Subcutaneous preadipocyte (primary cell): ENCODE measurements at places on chromosomes 11 and 22. TPM values are rescaled to one million over a fixed set of nuclear protein-coding genes. Genes with fewer than 3 reads are reported as not detected.

The COMMD9 gene
- total RNA-seq: 38.9 and 39.9 TPM in 2 replicates

The SHANK2 gene
- total RNA-seq: 2.0 and 4.8 TPM in 2 replicates

The TOB2 gene
- 28.7 and 35.8 TPM in 2 replicates for total RNA-seq

The GRIK4 gene
- not detected in 2 replicates for total RNA-seq

The VWA5A gene
- 4.7 and 9.9 TPM in 2 replicates for total RNA-seq

The BCL2L13 gene
- total RNA-seq: 45.6 and 57.9 TPM in 2 replicates

The SLC16A8 gene
- total RNA-seq: not detected in 2 replicates

The MOV10L1 gene
- 0.37 and 0.59 TPM in 2 replicates for total RNA-seq

The CARNS1 gene
- total RNA-seq: under 0.01 TPM in 2 replicates

The SYNGR1 gene
- 1.8 and 2.2 TPM in 2 replicates for total RNA-seq

The OR52I2 gene
- not detected in 2 replicates for total RNA-seq

The MGAT3 gene
- total RNA-seq: not detected in 2 replicates

The TRIM68 gene
- 7.0 and 8.0 TPM in 2 replicates for total RNA-seq

The BIK gene
- under 0.01 TPM in 1 of 2 replicates, not detected in the other for total RNA-seq

The RASGRP2 gene
- 0.20 and 0.37 TPM in 2 replicates for total RNA-seq

The GPHA2 gene
- total RNA-seq: not detected in 2 replicates

The ENDOD1 gene
- 26.1 and 41.6 TPM in 2 replicates for total RNA-seq

The TBX10 gene
- not detected in 2 replicates for total RNA-seq

The DRICH1 gene
- under 0.01 TPM in 1 of 2 replicates, not detected in the other for total RNA-seq

The ACCS gene
- total RNA-seq: 8.8 and 10.6 TPM in 2 replicates

The CRYBB3 gene
- not detected in 2 replicates for total RNA-seq

The GAL gene
- 0.39 and 1.5 TPM in 2 replicates for total RNA-seq

The CSF2RB gene
- total RNA-seq: not detected in 2 replicates

The RAC2 gene
- total RNA-seq: 7.0 and 16.6 TPM in 2 replicates

The EFCAB6 gene
- total RNA-seq: 1.6 and 2.6 TPM in 2 replicates

The MRGPRX3 gene
- not detected in 2 replicates for total RNA-seq

The SMIM38 gene
- total RNA-seq: under 0.01 TPM in 1 of 2 replicates, not detected in the other

The KCNQ1 gene
- total RNA-seq: not detected in 2 replicates

The C11orf42 gene
- total RNA-seq: not detected in 2 replicates

The RASL10A gene
- total RNA-seq: not detected in 2 replicates

The TIMP3 gene
- 65.4 and 75.3 TPM in 2 replicates for total RNA-seq

The GLYATL2 gene
- total RNA-seq: 0.73 and 0.98 TPM in 2 replicates

The WNT11 gene
- 0.59 and 1.1 TPM in 2 replicates for total RNA-seq

The OR5D18 gene
- not detected in 2 replicates for total RNA-seq

The RPUSD4 gene
- total RNA-seq: 35.2 and 37.8 TPM in 2 replicates

The OR8D1 gene
- not detected in 2 replicates for total RNA-seq

The PHLDA2 gene
- total RNA-seq: 9.9 and 13.3 TPM in 2 replicates

The INSC gene
- 6.2 and 12.7 TPM in 2 replicates for total RNA-seq

The MYEOV gene
- total RNA-seq: 14.3 and 23.9 TPM in 2 replicates

The SHANK3 gene
- 0.73 and 2.2 TPM in 2 replicates for total RNA-seq

The PATE2 gene
- 0.20 and 0.37 TPM in 2 replicates for total RNA-seq

The CASP12 gene
- total RNA-seq: not detected in 2 replicates

The C11orf97 gene
- total RNA-seq: not detected in 2 replicates

The TMEM132A gene
- total RNA-seq: 5.9 and 6.6 TPM in 2 replicates

The ELFN2 gene
- total RNA-seq: 0.59 TPM in 1 of 2 replicates, not detected in the other

The CNIH2 gene
- 0.73 TPM in 1 of 2 replicates, not detected in the other for total RNA-seq

The CTTN gene
- total RNA-seq: 270 and 279 TPM in 2 replicates

The SEC14L3 gene
- total RNA-seq: not detected in 2 replicates

The BTBD18 gene
- total RNA-seq: not detected in 2 replicates

The MMP13 gene
- total RNA-seq: not detected in 2 replicates

The IGSF22 gene
- total RNA-seq: under 0.01 TPM in 1 of 2 replicates, not detected in the other

The FAM83F gene
- total RNA-seq: not detected in 2 replicates
